ENCODE measurements at places on chromosomes 1 and 21.

GRCh38 chr1:35122311-35122710, 43.1 kb downstream of the ZMYM1 start:
- no peak for DNase-seq

DNA sequence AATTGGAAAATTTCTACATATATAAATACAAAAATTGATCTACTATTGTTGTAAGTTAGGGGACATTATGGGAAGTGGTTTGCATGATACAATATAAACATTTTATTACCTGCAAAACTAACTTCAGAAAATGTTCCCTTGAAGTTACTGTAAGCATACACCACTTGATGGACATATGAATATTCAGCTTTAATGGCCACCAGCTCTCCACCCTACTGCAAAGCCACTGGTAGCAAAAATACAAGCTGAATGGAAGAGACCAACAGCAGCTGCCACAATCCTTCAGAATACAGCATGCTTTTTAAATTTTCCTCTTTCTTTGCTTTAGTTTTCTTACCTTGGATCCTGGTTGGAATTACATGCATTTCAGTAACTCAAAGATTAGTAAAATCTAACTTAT, 69.8 kb downstream of the COQ8A start:
- DNase-seq, result no peak

GRCh38 chr1:162536511-162536910, 25.0 kb upstream of the UAP1 start:
- DNase-seq, result no peak

DNA sequence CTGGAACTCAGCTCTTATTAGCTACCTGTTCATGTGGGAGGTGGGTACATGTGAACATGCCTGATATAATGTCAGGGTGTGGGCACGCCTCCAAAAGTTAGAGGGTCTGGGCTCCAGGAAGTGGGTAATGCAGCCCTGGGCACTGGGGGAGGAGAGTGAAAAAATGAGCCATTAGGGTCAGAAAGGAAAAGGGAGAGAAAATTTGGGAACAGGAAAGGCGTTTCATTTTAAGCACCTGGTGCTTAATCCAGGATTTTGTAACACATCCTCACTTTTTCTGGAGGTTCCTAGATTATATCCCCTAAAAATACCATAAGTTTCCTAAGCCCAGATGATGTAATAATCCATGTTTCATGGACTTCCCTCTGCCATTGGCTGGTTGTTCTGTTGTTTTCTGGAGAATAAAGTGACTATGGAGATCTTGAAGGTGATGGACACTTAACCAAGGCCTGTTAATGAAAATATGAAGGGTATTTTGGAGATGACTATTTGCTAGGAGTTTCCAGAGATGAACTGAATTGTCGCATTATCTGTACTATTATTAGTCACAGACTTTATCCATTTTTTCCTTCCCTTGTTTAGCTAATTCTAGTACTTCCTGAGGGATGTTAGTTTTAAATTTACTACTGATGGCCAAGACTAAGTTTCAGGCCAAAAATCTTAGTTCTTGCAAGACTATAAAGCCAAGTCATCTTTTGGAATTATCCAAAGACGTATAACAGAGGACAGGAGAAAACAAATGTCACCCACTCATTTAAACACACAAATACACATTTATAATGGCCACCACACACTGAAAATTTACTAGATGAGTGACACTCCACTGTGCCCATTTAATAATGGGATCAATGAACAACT, 24.4 kb upstream of the TARBP1 start:
- DNase-seq, result no peak

DNA sequence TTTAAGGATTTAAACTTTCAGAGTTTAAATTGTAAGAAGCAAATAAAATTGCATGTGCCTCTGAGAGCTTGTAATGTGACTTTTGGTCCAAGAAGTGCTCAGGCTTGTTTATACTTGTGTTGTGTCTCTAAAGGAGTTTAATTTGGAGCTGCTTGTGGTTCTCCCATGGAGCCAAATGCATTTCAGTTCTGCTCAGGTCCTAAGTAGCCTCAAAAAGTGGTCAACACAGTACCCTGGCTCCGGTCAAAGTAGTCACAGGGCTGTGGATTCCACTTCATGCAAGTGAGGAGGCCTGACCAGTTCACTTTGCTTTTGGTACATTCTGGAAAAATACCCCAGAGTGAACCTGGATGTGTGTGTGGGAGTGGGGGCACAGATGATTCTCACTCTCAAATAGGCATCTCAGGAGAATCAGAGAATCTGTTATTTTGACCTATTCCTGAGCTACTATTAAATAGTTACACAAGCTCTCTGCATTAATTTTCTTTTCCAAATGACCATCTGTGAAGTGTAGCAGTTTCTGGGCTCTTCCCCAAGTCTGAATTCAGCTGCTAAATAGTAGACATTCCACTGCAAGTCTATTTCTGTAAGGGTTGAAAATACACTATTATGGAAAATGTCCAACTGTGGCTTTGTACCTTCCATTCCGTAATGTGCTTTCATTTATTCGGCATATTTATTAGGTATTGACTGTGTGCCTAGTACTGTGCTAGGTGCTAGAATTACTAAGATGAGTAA, 31.7 kb upstream of the AGO1 start:
- DNase-seq, result no peak

DNA sequence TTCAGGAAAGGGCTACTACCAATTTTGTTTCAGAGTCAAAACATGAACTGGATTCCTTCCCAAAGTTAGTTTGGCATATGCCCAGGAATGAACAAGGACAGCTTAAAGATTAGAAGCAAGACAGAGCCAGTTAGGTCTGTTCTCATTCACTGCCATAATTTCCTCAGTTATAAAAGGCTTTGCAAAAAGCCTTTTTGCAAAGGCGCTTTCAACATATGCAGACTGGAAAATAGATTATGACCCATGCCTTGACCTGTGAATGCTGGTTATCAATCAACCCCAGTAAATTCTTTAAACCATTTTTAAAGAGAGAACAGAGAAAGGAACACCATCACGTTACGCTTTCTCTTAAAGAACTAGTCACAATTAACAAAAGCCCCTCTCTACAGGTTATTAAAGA, 1.7 kb upstream of the FRRS1 start:
- DNase-seq, result no peak

DNA sequence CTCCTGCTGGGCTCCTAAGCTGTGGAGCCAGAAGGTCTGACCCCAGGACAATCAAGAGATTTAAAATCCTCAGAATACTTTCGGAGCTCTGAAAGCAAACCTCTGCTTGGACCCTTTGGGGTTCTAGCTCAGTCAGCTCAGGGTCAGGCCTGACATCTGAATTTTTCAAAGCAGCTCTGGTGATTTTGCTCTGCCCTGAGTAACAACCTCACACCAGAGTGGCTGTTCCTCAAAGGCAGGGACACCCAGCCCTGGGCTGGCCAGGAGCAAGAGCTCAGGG, 11.9 kb downstream of the SLC1A7 start:
- DNase-seq, result no peak

- no peak for DNase-seq
Observed at GRCh38 chr1:223535319-223535718, 130.2 kb downstream of the CAPN8 start.

GRCh38 chr1:87449348-87449963, 120.8 kb downstream of the LMO4 start:
- DNase-seq, result no peak

- DNase-seq, result no peak
Observed at GRCh38 chr1:77182083-77182482, 37.1 kb downstream of the PIGK start.

DNA sequence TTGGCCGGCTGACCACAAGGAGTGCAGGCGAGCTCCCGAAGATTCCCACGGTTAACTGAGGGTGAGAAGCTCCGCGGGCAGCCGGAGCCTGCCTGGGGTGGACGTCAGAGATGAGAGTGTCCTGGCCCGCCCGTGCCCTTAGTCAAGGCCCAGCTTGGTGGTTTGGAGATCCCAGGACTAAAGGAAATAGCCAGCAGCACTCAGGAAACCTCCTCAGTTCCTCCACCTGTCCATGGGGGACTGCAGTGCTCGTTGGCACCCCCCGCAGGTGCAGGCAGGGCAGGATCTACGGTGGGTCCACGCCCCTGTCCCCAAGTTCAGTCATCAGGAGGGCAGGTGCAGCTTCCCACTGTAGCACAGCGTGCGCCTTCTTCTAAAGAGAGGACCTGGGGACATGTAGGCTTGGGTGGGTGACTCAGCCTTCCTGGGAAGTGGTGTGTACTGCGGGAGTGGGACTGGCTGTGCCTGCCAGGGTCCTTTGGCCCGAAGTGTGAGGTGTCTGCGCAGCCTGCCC, 32.5 kb downstream of the SLX9 start:
- no peak for DNase-seq

- DNase-seq, result peak; percentile 40
Observed at GRCh38 chr1:26705788-26706311, 10.0 kb downstream of the ARID1A start.

DNA sequence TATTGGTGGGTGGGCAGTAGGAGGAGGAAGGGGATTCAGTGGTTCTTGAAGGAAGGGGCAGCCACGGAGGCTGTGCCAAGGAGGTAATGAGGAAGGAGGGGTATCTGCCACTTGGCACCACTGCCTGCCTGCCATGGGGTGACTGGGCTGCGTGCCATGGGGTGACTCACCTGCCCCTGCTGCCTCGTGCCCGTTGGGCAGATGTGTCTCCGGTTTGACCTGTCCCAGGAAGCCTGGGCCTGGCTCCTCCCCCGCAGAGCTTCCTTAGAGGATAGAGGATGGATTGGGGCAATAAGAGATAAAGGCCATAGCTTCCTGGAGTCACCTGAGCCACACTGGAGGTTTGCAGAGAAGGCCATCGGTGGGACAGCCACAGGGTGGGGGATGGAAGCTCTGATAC, 1.7 kb downstream of the PADI3 start:
- peak; percentile 66 for DNase-seq

DNA sequence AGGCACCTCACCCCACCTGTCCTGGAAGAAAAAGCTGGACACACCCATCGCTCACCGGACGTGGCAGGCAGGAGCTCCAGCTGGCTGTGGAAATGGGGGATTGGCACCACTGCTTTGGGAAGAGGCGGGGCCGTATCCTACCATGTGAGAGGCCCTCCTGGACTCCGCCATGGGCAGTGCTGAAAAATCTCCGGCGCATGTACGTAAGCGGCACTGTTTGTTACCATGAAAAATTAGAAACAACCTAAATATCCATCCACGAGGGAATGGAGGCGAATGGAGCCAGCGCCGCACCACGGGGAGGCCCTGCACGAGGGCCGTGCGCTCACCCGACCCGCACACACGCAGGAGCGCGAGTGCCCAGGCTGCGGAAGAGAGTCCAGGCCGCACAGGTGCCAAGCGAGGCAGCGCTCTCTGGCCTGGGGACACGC, 3.1 kb downstream of the KRTAP10-8 start:
- DNase-seq, result no peak

DNA sequence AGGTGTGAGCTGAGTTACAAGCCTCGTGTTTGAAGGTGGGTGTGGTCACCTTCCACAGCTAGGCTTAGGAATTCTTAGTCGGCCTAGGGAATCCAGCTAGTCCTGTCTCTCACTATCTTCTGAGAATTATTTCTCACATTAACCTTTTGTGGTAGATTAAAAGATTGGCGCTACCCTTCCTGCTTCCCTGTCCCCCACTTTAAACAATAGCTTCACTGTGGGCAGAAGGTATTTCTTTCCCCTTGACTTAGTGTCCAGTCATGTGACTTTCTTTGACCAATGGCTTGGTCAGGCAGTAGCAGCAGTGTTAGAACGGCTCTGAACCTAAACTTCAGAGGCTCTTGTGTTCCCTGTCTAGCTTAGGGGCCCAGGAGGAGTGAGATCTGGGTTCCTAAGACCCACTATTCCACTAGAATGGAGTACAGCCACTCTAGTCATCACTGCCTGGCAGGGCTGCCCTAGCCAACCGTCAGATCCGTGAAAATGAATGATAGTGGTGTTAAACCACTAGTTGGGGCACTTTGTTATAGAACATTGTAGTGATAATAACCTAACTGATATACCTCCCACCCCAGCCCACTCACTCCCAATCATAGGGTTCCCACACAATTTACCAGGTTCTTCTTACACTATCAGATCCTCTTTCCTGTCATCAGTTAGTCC, 13.9 kb upstream of the C1orf141 start:
- no peak for DNase-seq

DNA sequence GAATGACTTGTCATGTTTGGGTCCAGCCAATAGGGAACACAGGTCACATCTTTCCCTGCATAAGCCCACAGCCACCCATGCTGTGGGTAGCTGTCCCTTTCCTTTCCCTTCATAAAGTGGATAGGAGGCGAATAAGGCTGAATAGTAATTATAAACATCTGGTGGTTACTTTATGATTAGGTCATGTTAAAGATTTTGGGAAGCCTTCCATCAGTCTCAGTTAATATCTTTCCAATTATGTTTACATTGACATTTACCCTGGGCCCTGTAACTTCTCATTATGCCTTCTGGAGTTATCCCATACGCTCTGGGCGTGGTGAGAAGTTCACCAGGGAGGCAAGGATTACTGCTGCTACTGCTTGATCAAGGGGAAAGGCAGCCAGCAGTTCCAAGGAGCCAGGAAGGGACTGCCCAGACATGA, 197.2 kb downstream of the HLX start:
- no peak for DNase-seq

DNA sequence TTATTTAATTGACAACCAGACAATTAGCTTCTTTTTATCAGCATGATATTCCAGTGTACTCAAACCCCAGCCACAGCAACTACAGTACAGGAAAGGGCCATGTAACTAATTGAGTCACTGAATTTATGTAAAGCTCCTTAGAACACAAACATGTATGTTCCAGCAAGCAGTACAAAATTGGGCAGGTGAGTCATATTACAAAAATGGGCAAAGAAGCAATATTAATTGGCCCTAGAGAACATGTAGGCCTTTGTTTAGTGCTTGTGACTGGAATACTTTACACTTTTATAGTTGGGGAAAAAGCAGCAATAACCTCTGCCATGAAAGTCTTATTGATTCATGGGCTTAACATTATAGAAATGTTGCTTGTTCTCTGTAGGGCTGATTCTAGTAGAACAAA, 31.8 kb downstream of the CLEC20A start:
- DNase-seq, result no peak

- DNase-seq, result no peak
Observed at GRCh38 chr1:228374711-228375577, 31.7 kb downstream of the TRIM11 start.

- no peak for DNase-seq
Observed at GRCh38 chr1:165531021-165531420, 12.8 kb upstream of the LRRC52 start.

DNA sequence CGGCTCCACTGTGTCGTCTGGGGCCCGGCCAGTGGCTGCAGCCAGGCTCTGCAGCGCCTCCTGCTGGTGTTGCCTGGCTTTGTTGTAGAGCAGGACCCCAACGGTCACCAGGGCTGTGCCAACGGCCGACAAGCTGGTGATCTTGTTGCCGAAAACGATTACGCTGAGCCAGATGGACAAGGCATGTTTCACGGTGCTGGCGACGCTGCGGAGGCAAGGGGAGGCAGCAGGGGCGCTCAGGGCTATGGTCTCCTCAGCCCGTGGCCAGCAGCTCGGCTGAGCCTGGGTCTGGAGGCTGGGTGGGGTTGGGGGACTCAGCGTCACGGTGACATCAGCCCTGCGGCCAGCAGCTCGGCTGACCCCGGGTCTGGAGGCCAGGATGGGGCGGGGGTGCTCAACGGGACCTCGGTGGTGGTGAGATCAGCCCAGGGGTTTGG, 7.0 kb upstream of the CDK11B start:
- DNase-seq, result peak; percentile 63

- no peak for DNase-seq
Observed at GRCh38 chr1:113891631-113892220, 4.3 kb upstream of the BCL2L15 start.
